ENCODE measurements at places on chromosomes 6 and 20. TPM values are rescaled to one million over a fixed set of nuclear protein-coding genes. Genes with fewer than 3 reads are reported as not detected.

The TGM3 gene
- 0.44 TPM for total RNA-seq

The CEP250 gene
- 73.2 TPM for total RNA-seq

The OPRL1 gene
- 1.5 TPM for total RNA-seq

The NHLRC1 gene
- 0.60 TPM for total RNA-seq

The DACT2 gene
- 30.5 TPM for total RNA-seq

The RRAGD gene
- total RNA-seq, result 8.0 TPM

The EFCAB8 gene
- total RNA-seq, result 0.29 TPM

The C6orf58 gene
- total RNA-seq, result not detected

The CGAS gene
- 0.24 TPM for total RNA-seq

The MMP24OS gene
- 55.6 TPM for total RNA-seq

The STXBP5 gene
- total RNA-seq, result 43.0 TPM

Data from progenitor cell of endocrine pancreas (in vitro differentiated cells).